ENCODE measurements at places on chromosomes 11 and 22.

GRCh38 chr22:50572965-50573364 lies 5.3 kb downstream of the CPT1B start:
- no peak for DNase-seq

GRCh38 chr11:116344601-116345000 lies 428.2 kb downstream of the BUD13 start:
- DNase-seq: no peak

DNA sequence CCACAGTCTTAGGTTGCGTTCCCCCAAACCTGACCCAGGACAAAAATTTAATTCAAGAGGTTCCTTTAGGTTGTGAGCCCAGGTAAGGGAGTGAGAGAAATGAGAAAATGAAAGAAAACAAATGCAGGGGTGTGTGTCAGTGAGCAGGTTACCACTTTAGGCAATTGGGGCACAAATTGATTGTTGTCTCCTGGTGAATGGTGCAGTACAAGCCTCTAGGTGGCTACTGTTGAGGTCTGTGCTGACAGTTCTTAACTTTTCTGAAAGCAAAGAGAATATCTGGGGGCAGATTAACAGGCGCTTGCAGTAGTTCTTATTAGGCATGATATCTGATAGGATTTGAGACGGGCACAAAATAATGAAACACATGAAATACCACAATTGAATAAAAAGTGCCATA lies 894.6 kb downstream of the FAM181B start:
- DNase-seq: no peak

- DNase-seq: no peak
Measured at GRCh38 chr11:27409049-27409448, 46.0 kb upstream of the CCDC34 start.

DNA sequence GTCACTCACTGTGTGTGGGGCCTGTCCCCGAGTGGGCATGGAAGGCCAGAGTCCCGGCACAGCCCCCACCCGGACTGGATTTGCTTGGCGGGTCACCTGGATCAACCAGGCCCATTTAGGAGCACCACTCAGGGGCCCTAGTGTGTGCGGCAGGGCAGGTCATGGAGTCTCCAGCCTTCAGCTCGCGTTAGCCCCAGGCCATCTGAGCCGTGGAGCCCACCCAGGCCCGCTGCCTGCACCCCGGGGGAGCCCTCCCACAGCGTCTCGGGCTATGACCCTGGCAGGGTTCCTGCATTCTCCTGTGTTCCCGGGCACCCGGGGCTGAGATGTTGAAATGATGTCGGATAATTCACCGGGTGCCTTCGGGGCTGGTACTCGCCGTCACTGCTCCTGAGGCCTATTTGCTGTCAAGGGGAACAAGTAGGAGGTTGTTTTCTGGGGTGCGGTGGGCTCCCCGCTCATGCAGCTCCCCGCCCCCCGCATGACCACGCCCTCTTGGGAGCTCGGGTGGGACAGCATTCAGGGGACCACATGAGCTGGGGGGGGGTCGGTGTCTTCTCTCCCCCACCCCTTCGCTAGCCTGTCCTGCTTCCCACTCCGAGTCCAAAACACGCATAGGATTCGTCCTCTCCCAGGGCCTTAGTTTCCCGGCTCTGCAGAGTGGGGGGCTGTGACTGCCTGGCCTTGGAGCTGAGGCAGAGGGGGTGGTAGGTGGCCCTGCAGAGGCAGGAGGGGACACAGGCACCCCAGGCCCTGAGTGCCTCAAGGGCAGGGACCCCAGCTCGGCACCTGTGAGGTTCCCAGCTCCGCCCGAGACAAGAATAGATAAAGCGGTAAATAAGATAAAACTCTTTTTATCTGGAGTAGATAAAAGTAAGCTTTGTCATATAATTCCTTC lies 77.2 kb downstream of the KCNQ1 start:
- DNase-seq: no peak

- DNase-seq: peak; percentile 85
Measured at GRCh38 chr11:61509043-61510029, 787 bp downstream of the LRRC10B start.

DNA sequence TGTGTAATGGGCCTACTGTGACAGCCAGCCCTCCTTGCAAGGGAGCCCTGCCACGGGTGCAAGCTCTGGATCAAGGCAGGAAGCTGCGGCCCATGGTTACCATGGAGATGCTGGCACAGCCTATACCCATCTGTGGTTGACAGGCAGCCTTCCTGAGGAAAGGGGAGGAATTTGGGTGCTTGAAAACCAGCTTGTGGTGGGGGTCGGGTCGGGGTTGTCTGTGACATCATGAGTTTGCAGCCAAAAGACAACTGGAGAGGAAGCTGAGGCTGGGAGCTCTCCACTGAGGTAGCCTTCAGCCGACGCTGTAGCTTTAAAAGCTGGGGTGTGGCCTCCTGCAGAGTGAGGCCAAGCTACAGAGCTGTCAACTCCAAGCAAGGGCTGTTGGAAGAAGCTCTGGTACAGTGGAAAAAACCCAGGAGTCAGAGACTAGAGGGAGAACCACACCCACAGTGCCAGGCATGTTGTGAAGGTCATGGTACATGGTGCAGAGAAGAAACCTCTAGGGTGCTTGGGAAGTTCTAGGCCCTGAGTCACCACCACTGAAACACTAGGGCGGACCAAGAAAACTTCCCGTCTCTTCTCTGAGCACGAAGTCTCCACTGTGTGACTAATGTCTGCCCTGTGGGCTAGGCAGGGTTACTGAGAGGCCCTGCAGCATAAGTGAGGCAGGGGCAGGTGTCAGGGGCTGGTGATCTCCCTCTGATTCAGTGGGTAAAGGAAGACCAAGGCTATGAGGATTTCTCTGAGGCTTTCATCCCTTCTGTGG lies 10.8 kb upstream of the LDHA start:
- peak; percentile 96 for DNase-seq

GRCh38 chr11:8096575-8096974 lies 15.6 kb downstream of the TUB start:
- DNase-seq: no peak

- DNase-seq: peak; percentile 76
Measured at GRCh38 chr22:29901354-29901753, 18.4 kb downstream of the MTMR3 start.

DNA sequence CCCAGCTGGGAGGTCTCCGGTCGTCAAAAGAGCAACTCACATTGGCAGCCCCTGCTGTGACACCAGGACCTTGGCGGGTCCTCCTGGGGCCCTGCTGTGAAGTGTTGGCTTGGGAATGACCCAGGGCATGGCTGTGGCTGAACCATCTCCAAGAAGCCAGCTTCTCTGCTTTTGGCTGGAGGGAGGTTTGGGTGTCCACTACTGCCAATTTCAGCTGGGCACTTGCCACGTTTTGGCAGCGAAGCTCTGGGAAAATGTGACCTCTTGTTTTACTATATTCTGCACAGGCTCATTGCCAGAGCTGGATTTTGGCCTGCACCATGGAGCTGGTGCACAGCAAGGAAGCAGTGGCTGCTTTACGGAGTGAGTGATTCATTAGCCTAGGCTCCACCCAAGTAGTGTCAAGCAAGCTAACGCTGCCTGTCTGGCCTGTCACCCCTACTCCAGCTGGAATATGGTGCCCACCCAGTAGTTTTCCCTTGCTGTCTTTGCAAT lies 24.3 kb upstream of the SMCO4 start:
- no peak for DNase-seq

Measured in suppressor macrophage treated with lipopolysaccharide for 4 hours (primary cell).